ENCODE measurements at places on chromosomes 12 and 14.

DNA sequence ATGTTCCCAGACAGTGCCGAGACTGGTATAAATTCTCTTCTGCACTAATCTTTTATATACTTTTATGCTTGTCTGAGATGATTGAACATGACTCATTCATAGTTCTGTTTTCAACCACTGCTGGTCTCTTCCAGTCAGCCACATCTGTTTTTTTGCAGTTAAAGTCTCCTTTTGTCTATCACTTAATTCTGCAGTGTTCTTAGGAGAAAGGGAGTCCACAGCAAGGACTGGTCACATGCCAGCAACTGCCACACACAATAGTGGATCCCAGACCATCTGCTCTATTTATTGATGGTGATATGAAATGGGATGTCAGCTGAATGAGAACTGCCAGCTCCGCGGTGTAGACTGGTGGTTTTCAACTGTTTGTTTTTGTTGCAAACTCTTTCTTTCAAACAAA is 379.8 kb downstream of the MED13L start:
- DNase-seq = no peak

DNA sequence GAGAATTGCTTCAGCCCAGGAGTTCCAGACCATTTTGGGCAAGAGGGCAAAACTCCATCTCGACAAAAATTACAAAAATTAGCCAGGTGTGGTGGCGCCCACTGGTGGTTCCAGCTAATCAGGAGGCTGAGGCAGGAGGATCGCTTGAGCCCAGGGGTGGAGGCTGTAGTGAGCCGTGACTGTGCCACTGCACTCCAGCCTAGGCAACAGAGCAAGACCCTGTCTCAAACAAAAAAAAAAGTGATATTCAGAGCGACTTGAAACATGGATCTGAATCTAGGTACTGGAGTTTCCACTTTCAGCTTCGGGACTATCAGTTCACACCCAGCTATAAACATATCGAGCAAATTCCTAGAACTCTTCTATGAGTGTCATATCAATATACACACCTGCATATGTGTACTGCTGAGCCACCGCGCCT is 16.3 kb upstream of the RNF34 start:
- no peak for DNase-seq

- DNase-seq = no peak
Measured at GRCh38 chr12:65900912-65901672, 76.8 kb downstream of the HMGA2 start.

- no peak for DNase-seq
Measured at GRCh38 chr12:89236237-89236636, 116.1 kb downstream of the DUSP6 start.

- no peak for DNase-seq
Measured at GRCh38 chr12:77167801-77168200, 102.4 kb upstream of the E2F7 start.

DNA sequence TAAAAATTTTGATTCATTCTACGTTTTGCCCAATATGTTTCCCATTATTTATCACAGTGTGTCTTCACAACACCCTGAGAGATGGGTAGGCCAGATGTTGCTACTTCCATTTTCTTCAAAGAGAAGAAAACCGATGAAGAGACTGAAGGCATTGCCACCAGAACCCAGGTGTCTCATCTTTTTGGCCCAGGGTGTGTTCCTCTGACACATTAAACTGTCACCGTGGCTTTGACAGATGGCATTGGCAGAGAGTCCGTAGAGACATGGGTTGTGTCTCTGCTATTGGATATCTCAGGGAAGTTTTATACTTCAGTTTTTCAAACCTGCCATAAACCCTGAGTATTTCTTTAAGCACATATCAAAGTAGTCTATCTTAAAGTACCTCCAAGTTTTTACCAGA is 11.3 kb upstream of the NUDT4 start:
- DNase-seq = no peak

- DNase-seq = no peak
Measured at GRCh38 chr12:120141336-120141735, 24.8 kb upstream of the RAB35 start.

DNA sequence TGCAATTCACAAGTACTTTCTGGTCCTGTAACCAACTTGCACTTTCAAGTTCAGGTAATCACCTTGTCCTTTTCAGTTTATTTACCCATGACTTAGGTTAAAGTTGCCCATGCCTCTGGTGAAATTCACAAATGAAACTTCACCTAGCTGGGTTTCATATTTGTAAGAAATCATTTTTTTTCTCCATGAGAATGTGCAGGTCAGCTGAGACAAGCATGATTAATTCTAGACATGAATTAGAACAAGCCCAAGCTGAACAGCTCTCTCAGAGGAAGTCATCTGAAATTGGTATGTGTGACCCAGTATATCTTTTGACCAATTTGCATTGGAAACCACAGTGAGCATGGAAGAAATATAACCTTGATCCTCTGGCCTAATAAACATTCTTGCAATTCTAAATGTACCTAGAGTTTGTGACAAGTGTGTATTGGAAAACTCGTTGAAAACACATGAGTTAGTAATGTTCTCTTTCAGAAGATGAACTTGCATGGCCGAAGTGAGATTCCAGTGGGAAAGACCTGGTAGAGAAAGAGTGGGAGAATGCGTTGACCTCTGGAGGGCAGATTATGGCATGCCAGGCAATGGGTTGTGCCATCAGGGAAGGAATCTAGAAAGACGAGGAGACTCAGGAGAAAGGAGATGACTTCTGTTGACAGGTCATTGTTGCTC is 486.5 kb downstream of the ZFP36L1 start:
- DNase-seq = no peak

DNA sequence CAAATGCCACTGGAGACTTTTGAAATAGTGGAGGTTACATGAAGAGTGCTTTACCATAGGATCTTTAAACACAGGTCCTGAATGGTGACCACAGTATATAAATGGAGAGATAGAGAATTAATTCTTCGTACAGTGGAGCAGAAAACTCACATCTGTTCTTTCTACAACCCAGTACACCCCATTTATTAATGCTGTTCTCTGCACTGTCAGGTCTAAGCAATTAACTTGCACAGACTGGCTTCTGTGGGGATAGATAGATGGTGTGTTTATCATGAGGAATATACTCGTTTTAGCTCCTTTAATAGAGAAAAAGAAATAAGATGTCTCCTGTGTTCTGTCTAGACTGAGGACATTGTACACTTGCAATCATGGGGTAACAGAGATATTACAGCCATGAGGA is 494.3 kb downstream of the TRHDE start:
- no peak for DNase-seq

All from stimulated activated CD8-positive, alpha-beta memory T cell treated with anti-CD3 and anti-CD28 coated beads, Interleukin-15, amount 100 ng/mL, for 48 hours (primary cell).